ENCODE measurements at places on chromosomes 3 and 15.
A peak's percentile ranks its signal among the peaks of the same experiment; 100 is the strongest.

GRCh38 chr3:8741581-8742261 lies 8.1 kb downstream of the CAV3 start:
- DNase-seq, result peak; percentile 67

DNA sequence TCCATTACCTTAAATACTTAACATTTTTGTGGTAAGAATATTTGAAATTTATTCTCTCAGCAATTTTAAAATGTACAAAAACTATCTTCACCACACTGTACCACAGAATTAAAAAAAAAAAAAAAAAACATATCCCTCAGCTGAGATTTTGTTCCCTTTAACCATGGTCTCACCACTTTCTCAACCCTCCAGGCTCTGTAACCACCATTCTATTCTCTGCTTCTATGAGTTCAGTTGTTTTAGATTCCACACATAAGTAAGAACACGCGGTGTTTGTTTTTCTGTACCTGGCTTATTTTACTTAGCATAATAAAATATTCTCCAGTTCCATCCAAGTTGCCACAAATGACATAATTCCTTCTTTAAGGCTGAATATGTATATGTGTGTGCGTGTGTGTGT lies 41.5 kb downstream of the CSNK1G1 start:
- DNase-seq, result no peak

- DNase-seq, result no peak
These were observed 887.8 kb downstream of the MCTP2 start for GRCh38 chr15:95119041-95119610.

DNA sequence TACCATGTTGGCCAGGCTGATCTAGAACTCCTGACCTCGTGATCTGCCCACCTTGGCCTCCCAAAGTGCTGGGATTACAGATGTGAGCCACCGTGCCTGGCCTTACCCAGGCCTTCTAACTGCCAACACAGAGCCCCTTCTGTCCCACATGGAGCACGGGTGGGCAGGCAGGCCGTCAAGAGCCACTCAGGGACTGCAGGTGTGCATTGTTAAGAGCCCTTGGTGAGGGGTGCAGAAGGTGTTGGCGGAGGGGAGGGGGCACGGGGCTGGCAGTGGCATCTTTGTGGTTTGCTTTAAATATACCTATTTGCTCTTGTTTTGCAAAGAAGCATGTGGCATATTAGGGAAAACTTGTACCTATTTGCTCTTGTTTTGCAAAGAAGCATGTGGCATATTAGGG lies 37.3 kb downstream of the SMAD6 start:
- DNase-seq, result no peak

DNA sequence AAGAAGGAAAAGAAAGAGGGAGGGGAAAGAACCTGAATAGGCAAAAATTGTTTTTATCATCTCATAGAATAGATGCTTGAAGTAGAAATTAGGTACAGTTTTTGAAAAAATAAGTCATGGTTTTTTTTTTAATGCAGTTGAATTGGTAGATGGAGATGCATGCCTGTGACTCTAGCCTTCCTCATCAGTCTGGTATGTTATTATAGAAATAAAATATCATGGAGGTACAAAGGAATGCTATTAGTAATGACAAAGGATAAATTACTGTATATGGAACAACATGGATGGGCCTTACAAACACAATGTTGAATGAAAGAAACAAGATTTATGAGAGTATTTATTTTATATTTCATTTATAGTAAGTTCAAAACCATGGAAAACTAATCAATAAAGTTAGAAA lies 162.4 kb upstream of the GALNT15 start:
- no peak for DNase-seq

GRCh38 chr15:98160236-98160635 lies 199.7 kb downstream of the ARRDC4 start:
- no peak for DNase-seq

GRCh38 chr3:87810452-87811016 lies 248.3 kb downstream of the CGGBP1 start:
- DNase-seq, result no peak

DNA sequence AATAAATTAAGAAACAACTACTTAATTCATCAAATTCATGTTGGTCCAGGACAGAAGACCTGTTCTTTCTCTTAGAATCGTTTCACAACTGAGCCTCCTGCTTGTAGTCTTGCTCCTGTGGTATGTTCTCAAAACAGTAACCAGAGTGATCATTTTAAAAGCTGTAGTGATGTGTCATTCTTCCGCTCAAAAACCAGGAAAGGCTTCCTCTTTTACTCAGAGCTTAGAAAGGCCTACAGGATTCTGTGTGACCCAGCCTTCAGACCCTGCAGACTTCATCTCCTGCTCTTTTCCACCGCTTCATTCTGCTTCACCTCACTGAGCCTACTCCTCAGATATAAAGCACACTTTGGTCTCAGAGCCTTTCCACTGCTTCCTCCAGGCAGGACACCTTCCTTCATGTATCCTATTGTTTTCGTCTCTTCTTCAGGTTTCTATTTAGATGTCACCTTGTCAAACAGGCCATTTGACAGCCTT lies 22.7 kb downstream of the ST6GAL1 start:
- DNase-seq, result no peak

GRCh38 chr15:38750786-38751185 lies 186.2 kb upstream of the RASGRP1 start:
- DNase-seq, result no peak

GRCh38 chr15:47640901-47641300 lies 76.4 kb upstream of the SEMA6D start:
- DNase-seq, result no peak

- DNase-seq, result no peak
These were observed 28.9 kb downstream of the PLA2G4D start for GRCh38 chr15:42065468-42065867.

DNA sequence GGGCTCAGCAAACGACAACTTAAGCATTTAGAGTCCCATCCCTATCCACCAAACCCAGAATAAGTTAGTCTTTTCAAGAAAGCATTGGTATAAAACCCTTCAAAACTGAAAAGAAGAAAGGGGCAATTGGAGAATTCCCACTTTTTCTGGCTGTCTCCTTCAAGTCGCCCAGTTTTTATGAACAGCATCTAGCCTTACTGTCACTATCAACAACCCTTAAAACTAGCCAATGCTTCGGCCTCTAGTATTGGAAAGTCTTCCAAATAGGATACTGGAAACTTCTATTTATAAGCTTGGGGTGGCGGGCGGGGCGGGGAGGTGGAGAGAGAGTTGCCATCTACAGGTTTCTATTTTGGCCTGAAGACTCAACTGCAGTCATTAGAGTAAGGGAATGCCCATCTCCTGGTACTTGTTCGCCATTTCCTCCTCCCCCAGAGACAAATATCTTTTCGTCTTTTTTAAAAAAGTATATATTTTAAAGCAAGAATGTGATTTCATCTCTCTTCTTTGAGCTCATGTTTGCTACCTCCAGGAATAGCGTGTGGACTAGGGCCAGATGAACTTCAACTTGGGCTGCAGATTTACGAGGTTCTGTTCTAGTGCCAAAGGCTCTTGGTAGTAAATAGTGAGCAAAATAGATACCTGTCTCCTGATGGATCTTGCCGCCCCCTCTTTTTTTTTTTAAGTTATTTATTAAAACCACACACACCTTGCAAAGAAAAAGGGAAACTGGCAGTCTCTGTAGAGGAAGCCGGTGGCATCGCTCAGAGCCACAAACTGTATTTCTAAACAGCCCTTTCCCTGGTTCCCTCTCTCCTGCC lies 2.7 kb downstream of the BCL6 start:
- DNase-seq, result no peak

GRCh38 chr3:118946449-118946848 lies 88.2 kb downstream of the IGSF11 start:
- no peak for DNase-seq

DNA sequence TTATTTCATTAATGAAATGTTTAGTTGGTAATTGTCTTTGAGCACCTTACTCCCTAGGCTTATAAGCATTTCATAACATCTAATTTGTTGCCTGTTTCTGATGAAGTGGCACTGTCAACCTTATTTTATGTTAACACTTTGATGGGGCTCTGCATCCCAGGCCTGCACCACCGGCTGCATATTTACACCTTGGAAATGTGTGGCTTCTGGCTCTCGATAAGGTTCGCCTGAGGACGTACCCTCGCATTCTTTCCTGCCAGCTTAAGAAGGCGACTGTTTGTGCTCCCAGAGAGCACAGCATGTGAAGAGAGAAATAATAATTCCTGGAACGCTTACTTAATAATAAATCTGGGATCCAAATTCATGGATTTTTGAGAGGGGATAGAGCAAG lies 763.3 kb upstream of the CFAP20DC start:
- DNase-seq, result no peak

DNA sequence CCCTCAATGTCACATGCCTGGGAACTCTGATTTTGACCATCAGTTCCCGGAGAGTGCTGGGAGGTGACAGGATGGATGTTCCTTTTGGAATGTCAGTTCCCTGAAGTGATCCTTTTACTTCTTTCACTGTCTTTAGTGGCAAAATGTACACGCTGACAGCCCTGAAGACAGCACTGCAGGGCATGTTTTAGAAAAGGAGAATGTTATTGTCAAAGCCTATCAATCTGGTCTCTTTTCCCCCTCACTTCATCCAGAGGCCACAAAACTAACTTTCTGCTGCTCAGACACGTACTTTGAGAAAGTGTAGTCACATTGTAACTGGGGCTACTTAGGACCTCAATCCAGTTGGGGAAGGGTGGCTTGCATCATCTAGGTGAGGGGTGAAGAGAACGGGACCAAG lies 14.0 kb upstream of the NEO1 start:
- no peak for DNase-seq

DNA sequence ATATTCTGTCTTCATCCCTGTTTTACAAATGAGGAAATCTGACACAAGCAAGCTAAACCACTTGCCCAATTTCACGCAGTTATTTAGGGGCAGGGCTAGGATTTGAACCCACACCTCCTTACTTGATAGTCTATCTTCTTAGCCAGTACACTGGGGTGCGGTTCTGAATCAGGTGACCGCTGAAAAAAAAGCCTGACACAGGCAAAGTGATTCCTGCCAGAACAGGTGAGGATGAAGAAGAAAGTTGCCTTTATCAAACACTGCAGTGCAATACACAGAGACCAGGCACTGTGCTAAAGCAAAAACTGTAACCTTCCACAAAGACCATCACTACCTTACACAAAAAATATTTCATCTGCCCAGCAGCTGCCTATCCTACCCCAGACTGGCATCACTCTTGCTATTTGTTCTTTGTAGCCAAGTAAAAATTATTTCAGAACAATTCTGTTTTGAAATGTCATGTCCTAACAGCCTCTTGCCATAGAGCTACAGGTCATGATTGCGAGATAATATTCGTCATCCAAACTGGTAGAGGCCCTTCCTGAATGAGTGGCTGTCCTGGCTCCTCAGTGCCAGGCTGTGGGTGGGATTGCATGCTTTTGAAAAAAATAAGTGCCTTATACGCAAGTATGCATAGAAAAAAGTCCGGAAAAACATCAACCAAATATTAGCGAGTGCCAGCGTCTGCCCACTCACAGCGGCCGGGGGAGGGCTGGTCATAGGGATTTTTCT lies 142.3 kb upstream of the TPM1 start:
- no peak for DNase-seq

DNA sequence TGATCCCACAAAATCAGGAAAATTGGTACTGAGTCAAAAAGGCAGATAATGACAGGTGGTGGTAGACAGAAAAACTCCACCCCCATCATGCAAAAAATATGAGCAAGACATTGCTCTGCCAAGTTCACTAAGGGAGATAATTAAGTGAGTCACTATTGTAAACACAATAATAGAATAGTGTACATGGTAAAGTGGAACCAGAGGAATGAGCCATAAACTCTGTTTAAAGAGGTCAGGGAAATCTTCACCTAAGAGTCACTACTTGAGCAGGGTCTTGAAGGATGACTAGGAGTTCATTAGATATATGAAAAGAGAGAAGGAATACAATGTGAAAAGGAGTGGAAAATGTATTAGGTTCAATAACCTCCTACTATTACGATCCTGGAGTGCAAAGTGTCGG lies 213.4 kb upstream of the PEX5L start:
- no peak for DNase-seq

DNA sequence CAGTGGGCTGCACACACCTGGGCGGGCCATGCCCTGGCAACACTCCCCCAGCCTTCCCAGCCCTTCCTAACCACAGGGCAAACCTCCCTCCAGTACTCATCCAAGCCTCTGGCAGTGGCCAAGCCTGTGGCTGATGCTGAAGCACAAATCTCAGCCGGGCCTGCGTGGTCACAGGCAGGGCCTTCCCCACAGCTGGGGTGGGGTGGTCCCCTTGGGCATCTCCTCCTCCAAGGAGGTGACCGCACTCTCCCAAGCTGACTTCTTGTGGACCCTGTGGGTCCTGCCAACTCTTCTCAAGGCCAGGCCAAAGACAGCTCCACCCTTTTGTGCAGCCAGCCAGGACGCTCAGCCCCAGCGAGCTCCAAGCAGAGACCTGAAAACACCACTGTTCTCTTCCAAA lies 21.4 kb downstream of the GRAMD2A start:
- no peak for DNase-seq

- DNase-seq, result no peak
These were observed 31.6 kb upstream of the GLCE start for GRCh38 chr15:69128667-69129311.

GRCh38 chr3:42632146-42632545 lies 21.4 kb upstream of the ZBTB47 start:
- DNase-seq, result no peak

DNA sequence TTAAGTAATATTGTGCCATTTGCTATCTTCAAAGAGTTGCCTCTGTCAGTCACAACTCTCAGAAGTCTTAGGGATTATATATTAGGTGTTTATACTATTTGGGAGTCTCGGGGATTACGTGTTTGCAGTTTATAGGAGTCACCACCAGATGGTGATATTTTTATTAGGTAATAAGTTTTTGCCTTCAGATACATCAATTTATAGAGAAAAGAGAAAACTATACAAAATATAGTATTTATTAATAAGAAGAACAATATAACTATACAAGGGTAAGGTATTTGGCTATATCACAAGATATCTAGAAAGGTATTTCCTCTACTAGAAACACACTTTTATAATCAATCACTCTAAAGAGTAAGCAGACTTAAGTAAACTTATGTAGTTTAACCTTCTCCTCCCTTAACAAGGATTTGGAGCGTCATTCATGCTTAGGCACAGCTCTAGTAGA lies 10.7 kb upstream of the DHX36 start:
- DNase-seq, result no peak
